ENCODE measurements at places on chromosomes 16 and 17. TPM values are rescaled to one million over a fixed set of nuclear protein-coding genes. Genes with fewer than 3 reads are reported as not detected.

DNA sequence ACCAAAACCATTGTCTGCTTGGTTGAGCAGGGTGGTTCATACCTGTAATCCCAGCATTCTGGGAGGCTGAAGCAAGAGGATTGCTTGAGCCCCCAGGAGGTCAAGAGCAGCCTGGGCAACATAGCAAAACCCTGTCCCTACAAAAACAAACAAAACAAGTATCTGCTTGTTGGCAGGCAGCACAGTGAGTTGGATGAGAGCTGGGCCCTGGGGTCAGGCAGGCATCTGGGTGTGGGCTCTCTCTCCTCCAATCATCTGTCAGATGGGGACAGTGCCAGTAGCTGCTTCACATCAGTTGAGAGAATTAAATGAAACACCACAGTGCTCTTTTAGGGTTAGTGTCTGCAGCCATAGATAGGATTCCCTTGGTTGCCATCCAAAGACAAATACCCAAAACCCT lies 5.8 kb downstream of the ARMC7 start:
- no peak for DNase-seq

GRCh38 chr17:4453812-4454591 lies 20.3 kb downstream of the SPNS3 start:
- no peak for DNase-seq

DNA sequence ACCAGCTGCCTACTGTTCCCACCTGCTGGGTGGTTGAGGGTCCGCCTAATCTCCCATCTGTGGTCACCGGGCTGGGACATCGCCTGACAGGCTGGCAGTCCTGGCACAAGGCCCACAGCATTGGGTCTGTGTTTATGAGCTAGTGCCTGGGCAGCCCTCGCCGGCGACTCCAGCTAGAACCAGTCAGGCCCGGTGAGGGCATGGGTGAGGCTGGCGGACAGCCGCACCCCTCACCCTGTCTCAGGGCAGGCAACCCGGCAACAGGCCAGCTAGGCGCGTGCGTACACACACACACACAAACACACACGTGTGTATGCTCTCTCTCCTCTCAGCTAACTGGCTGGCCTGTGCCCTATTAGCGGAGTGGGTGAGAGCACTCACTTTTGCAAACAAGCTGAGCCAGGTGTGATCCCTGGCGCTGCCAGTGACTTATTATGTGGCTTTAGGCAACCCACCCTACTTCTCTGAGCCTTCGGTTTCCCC lies 10.4 kb downstream of the HSD11B2 start:
- DNase-seq, result no peak

GRCh38 chr17:58315281-58315711 lies 13.3 kb downstream of the TSPOAP1 start:
- DNase-seq, result peak; percentile 3

DNA sequence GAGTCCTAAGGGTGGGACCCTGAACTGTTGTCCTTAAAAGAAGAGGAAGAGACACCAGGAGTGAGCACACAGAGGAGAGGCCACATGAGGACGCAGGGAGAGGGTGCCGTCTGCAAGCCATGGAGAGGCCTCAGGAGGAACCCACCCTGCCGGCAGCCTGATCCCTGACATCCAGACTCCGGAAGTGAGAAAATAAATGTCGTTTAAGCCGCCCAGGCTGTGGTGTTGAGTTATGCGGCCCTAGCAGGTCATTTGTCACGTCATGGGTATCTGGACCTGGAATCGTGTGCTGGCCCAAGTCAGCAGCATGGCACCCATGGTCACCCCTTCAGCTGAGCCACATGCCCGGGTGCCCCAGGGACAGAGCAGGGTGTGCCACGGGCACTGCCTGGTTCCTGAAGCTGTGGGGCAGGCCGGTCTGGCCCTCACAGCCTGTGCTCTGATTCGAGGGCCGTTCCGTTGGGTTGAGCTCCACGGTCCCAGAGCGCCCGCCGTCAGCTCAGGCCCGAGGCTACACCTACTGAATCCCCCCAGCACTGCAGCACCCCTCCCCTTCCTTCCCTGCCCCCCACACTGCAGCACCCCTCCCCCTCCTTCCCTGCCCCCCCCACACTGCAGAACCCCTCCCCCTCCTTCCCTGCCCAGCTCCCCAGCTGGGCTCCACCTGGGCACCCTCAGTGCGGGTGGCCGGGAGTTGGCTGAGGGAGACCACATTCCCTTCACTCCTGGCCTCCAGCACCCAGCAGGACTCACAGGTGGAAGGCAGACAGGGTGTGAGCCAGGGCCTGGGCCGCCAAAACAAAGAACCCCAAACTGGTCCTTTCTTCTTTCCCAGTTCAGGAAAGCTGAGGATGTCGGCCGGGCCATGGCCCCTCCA lies 2.7 kb upstream of the CCDC57 start:
- DNase-seq, result no peak

- no peak for DNase-seq
Measured at GRCh38 chr16:86986809-86987487, 330.2 kb downstream of the C16orf95 start.

DNA sequence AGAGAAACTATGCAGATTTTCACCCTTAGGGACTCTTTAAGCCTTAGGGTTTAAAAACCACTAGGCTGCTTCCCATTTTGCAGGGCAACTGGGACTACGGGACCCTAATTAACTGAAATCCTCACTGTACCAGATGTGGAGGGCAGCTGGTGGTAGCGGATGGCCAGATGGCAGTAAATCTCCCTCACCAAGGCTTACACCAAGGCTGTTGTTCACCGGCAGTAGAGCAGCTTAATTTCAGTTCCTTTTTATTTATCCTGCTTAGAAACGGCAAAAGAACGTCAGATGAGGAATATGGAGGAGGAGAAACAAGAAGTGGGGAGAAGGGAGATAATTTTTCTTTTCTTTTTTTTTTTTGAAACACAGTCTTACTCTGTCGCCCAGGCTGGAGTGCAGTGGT lies 6.5 kb downstream of the ABHD15 start:
- DNase-seq, result no peak

C16orf96 gene
- 0.30 TPM for total RNA-seq

- no peak for DNase-seq
Measured at GRCh38 chr17:44664867-44665266, 8.6 kb downstream of the MEIOC start.

TEPSIN gene
- total RNA-seq, result 21.7 TPM

DNA sequence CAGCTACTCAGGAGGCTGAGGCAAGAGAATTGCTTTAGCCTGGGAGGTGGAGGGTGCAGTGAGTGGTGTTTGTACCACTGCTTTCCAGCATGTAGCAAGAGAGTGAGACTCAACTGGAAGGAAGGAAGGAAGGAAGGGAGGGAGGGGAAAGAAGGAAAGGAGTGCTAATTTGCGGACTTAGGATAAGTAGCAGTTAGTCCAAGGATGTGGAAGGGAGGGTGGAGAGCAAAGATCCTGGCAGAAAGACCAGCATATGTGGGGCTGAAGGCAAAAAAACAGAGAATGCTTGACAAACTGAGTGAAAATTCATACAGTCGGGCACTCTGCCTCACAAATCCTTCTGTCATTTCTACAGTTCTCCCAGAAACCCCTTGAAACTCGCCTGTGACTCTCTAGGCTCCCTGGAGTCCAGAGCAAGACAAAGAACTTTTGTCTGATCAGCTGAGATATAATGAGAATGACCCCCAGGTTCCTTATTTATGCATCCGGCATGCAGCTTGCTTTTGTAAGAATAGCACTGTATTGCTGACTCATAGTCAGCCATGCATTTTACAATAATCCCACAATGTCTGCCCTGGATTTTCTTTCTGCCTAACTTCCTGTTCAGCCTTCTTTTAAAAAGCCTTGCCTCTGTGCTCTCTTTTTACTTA lies 31.5 kb downstream of the CDK5RAP3 start:
- no peak for DNase-seq

Data from activated naive CD4-positive, alpha-beta T cell treated with anti-CD3 and anti-CD28 coated beads for 36 hours (primary cell).